ENCODE measurements at places on chromosomes 3 and 15.
A peak's percentile ranks its signal among the peaks of the same experiment; 100 is the strongest.

DNA sequence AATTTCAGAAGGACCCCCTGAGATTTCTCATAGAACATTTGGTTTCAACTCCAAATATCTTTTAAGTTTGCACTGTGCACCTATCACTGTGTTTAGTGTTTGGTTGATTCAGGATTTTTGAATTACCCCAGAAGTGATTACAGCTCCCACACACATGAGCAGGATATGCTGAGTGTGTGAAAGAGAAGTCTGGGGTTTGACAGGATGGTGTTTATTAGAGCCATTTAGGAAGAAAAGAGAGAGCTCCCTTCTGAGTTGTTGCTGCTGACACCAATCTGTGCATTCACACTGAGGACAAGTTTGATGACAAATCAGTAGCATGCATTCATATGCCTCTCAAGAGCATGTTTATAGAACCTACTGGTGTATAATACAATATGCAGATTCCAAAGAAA lies 118.1 kb downstream of the RPL22L1 start:
- DNase-seq: no peak

DNA sequence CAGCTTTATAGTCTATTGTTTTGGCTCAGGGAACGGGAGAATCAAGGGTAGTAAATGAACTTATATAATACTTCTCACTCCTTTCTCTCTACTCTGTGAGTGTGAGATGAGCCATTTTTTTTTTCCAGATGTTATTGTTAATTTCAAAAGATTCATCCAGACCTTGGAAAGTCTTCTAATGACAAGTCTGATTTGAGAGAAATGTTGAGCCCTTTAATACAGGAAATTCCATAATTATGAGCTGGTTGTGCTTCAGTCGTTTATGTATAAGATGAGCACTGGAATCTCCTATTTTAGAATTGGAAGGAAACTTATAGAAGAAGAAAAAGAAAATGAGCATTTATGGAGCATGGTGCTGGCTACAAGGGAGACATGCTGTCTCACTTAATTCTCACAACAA lies 92.0 kb downstream of the FBN1 start:
- no peak for DNase-seq

GRCh38 chr3:10319804-10320203 lies 1.1 kb downstream of the SEC13 start:
- no peak for DNase-seq

DNA sequence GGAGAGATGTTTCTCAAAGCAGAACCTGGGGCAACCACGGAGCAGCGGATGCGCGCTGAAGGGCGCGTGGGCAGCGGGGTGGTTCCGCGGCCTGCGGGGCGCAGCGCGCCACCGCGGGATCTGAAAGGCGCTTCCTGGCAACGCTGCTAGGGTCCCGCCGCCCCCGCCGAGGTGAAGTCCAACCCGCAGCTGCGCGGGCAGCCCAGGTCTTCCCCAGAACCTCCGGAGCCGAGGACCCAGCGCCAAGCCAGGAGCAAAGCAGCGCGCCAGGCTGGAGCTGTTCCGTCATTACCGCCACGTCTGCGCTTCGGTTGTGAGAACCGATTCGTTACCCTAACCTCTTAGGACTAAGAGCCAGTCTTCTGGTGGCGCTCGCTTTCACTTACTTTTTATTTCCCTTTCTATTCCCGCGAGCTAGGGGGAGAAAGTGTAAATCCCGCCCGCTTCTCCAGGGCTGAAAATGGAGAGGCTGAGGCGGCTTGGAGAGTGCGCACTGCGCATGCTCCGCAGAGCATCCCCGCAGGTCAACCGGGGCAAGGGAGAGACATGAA lies 3.2 kb upstream of the GABRG3 start:
- DNase-seq: peak; percentile 4

DNA sequence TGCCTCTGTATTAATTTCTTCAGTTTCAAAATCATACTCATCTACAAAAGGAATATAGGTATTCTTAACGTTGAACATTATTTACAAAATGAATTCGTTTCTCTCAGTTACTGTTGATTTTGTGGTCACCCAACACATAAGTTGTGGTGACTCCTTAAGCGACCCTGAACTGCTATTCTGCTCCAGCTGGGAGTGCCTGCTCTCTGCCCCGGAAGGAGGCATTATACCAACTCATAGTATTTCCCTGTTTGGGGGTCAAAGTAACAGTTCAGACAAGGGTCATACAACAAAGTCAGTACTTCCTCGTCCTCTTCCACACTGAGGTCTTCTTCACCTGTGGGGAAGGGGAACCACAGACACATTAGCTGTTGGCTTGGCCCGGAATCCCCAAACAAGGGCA lies 75.7 kb upstream of the FAM3D start:
- DNase-seq: no peak

DNA sequence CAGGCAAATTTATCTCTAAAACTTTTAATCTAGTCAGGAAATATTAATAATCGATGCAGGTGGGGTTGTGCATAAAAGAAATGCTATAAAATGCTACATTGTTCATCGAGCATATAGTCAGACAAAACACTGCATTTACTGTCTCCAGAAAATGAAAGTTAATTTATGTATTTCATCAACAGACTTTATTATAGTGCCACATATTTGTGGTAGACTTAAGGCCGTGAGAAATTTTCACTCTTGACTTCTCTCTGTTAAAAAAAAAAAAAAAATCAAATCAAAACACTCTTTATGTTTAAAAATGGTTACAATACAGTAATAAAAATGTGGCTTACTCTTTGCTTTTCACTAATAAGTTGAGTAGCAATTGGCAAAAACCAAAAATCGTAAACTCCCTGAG lies 67.4 kb downstream of the RBMS3 start:
- no peak for DNase-seq

- DNase-seq: no peak
Observed at GRCh38 chr3:139113993-139114375, 69.3 kb upstream of the PRR23C start.

DNA sequence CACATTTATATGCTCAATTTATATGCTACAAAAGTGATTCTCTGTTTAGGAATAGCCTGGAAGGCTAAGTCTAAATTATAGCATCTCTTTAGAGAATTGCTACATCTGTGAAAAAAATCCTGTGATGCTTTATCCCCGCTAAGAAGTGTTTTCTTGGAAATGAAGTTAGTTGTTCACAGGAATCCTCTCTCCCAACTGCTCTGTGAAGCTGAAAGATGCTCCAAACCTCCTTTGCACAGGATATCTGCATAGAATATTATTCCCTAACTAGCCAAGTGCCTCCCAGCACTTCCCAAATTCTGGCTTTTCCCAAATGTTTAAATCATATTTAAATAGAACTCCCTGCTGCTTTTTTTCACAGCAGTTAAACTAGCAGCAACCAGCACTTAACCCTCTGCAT lies 132.2 kb downstream of the SRGAP3 start:
- DNase-seq: no peak

DNA sequence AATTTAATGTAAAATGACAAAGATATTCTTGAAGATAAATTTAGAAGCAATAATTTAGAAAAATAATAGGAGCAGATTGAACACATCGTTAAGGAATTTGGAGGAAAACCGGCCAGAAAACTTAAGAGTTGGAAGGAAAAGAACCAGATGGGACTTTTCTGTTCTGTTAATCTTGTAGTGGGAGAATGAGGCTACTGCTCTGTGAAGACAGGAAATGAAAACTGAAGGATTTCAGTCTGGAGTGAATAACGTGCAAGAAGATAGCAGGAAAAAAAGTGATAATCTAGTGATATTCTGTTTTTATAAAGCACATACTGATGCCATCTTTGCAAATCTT lies 74.2 kb downstream of the DPPA2 start:
- no peak for DNase-seq

DNA sequence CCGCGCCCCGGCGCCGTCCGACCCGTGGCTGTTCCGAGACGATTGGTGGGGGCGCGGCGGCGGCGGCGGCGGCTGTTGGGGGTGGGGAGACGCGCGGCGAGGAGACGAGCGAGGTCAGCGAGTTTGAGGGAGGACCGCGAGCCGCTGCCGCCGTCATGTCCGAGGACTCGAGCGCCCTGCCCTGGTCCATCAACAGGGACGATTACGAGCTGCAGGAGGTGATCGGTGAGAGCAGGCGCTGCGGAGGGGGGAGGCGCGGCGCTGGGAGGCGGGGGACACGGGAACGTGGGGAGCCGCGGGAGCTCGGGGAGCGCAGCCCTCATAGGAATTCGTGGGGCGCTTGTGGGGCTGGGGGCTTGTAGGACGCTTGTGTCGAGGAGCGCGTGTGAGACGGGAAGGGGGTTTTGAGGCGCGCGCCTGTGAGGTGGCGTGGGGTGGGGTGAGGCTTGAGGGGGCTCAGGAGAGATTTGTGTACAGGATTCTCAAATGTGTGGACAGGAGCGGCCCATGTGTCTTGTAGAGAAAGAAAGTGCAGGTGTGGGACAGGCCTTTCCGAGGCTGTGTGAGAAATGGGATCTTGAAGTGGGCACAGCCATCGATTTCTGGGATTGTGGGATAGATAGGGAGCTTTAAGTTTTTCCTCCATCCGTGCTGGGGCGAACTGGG lies 518 bp downstream of the OXSR1 start:
- DNase-seq: peak; percentile 23

DNA sequence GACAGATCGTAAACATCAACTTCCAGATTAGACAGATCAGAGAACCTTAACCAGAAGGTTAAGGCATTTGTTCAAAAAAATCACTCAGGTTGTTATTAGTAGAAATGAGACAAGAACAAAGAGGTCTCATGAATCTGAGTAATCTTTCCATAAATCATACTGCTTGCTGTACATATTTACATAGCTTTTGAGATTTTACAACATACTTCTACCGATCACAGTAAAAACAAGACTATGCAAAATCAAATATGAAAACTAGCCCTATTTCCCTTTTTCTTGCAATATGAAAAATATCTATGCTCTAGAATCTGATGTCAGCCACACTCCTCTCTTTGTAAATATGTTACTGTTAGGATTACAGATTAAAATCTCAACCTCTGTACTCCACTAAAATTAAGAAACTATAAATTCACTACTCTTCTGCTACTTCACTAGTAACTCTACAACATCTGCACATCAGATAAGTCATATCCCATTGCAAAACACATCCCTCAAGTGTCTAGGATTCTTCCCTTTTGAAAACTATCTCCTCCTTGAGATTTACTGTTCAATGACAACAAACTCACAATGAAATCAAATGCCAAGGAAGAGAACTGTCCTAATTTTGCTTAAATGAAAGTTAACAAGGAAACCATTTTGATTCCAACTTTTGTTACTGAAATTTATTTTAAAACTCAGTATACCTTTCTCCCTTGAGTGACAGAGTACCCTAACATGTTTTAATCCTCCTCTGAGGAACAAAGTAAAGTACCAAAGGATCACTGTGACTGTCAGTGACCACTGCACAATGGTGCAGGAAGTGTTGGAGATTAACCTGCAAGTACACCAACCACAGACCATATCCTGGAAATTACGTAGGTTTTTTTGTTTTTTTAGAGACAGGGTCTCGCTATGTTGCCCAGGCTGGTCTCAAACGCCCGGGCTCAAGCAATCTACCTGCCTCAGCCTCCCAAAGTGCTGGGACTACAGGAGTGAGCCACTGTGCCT lies 12.8 kb downstream of the DCUN1D1 start:
- DNase-seq: no peak

- DNase-seq: no peak
Observed at GRCh38 chr15:77053709-77054108, 17.2 kb downstream of the TSPAN3 start.

DNA sequence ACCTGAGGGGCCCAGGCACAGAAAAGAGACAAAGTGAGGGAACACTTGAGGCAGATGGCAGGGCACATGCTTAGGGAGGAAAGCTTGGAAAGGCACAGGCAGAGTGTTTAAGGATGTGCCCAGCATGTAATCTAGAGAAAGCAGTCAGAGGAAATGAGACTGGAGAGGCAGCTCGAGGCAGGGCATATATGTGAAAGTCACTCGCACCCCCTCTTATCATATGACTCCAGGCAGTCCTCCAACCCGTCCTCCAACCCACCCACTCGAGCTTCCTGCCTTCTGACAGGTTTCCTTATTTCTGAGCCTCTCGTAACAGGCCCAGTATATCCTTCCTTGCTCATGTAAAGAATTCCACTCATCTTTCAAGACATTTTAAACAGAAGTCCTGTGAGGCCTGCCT lies 294.0 kb downstream of the SOX2 start:
- DNase-seq: no peak

GRCh38 chr3:155070316-155070715 lies 9.8 kb upstream of the MME start:
- DNase-seq: no peak

DNA sequence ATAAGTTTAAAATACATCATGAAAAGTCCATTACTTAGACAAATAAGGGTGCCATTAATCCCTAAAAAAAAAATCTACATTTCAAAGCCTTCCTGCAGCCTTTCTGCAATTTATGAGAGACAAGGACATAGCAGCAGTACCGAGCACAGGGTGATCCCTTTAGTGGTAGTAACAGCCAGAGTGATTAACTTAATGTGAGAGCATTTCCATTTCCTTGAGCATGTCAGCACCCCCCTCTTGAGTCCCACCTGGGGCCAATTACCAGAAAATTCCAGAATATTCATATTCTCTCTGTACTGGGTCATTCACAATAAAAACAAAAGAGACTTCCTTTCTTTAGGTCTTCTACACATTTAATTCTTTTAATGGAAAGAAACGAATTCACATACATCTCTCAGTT lies 546.9 kb upstream of the CCDC54 start:
- DNase-seq: no peak

DNA sequence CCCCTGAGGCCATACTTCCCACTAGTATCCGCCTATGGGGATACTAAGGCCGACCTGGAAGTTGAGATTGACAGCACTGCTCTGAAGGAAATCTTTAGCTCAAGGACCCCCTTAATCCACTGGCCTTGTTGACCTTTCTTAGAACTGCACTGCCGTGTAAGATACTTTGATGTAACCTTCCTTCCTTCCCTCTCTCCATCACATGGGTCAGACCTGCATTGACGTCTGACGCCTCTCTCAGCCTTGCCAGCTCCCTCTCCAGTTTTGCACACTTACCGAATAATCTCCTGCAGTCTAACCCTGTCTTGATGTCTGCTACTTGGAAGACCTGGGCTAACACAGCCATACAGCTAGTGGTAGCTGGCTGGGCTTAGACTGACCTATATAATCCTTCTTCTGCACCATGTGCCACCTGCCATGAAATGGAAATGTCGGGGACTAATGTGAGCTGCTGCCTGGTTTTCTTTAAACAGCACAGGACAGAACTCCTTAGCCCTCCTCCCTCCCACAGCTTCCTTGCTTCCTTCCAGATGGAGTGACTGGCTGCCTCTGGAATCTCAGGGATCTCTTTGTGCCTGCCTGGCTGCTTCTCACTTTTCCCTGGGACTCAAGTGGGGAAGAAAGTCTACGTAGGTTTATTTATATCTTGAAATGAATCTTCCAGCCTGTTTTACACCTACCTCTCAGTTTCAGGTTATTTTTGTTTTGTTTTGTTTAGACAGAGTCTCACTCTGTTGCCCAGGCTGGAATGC lies 39.2 kb upstream of the HERC1 start:
- DNase-seq: no peak

GRCh38 chr3:60599586-60599985 lies 651.7 kb downstream of the FHIT start:
- DNase-seq: no peak

All from COR-L47 (cell line).